ENCODE measurements at places on chromosomes 3 and 15.

DNA sequence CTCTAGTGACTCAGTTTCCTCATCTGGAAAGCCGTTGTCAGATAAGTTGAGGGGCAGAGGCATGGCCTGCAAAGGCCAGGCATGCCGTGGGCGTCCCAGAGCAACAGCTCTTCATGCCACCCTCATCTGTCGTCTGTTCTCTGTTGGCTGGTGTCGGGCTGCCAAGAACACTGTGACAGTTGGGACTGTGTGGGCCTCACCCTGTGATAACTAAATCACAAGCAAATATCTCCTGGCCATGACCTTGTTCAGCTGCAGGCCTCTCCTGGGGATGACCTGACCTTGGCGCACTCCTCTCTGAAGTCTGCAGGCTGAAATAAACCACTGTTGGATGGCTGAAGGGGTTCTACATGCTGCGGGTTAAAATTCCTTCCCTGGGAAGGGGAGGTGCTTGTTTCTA, 145.9 kb downstream of the SHQ1 start:
- no peak for DNase-seq

- no peak for DNase-seq
Observed at GRCh38 chr3:110126065-110126464, 788.7 kb upstream of the DPPA4 start.

- DNase-seq: no peak
Observed at GRCh38 chr3:140899363-140899762, 42.3 kb upstream of the SLC25A36 start.

DNA sequence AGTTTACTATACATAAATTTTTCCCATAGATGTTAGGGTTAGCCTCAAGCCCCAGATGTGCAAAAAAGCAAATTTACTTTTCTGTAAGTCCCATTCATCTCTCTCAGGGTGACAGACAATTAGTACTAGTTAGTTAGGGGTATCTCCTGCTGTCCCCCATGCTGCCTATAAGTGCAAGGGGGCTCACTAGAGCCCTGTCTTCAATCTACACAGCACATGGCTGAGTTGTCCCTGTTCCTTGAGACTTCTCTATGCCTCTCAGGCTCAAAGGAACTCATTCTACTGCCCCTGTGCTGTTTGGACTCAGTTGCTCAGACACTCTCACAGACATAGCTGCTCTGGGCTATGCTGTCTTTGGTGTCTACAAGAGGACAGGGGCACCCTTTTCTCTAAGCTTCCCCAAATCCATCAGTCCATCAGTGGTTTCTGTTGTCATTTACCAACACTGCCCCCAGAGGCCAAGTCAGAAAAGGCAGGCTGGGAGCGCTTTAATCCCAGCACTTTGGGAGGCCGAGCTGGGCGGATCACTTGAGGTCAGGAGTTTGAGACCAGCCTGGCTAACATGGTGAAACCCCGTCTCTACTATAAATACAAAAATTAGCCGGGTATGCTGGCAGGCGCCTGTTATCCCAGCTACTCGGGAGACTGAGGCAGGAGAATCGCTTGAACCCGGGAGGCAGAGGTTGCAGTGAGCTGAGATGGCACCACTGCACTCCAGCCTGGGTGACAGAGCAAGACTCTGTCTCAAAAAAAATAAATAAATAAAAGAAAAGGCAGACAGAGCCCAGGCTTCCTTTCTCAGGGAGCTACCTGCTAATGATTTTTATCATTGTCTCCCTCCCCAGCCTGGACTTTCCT, 31.4 kb upstream of the PRTG start:
- no peak for DNase-seq

DNA sequence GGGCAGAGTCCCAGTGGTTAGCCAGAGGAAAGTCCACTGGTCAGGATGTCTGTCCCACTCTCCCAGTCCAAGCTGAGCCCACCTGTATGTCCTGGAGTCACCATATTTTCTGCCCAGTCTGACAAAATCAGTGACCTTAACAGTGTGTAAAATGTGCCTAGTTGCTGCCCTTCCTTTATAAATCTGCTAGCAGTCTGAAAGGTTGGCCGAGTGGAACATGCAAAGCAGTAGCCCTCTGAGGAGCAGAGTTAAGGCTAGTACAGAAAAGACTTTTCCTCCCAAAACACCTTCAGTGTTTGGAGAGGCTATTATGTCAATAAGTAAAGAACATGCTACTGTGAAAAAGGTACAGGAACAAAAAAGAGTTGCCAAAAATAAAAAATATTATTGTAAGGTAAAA, 15.3 kb downstream of the TTC21A start:
- DNase-seq: no peak

DNA sequence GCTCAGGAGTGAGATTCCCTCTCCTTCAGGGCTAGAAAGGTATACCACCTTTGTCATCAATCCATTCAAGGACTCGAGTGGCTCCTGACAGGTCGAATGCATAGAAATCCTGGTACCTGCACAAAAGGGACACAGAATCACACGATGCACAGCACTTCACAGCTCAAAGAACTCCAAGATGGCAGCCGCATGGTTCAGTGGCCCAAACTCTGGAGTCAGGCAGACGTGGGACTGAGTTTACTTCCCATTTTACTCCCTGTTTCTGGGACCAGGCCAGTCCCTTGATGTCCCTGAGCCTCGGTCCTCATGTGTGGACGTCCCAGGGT, 536 bp downstream of the WDR73 start:
- DNase-seq: no peak

DNA sequence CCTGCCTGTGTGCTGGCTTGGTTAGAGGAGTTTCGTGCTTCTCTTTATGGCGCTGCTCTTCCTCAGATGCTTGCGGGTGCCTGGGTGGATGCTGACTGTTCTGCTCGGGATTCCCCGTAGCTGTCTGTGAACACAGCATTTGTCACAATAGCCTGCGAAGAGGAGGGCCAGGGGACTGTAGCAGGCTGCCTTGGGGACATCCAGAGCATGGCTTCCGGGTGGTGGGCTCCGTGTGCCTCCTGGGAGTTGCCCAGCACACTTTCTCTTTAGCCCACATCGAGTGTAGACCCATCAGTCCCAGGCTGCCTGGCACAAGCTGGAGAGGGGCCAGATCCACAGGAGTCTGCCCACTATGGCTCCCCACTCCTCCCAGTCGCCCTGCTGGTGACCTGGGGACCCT, 22.4 kb downstream of the LRRK1 start:
- no peak for DNase-seq

- DNase-seq: peak; percentile 59
Observed at GRCh38 chr15:65184868-65185717, at the start of gene CLPX. Gene CLPX, minus strand, starts transcription at chr15:65185342. Its CDS starts 189 bp downstream, at chr15:65185153.

DNA sequence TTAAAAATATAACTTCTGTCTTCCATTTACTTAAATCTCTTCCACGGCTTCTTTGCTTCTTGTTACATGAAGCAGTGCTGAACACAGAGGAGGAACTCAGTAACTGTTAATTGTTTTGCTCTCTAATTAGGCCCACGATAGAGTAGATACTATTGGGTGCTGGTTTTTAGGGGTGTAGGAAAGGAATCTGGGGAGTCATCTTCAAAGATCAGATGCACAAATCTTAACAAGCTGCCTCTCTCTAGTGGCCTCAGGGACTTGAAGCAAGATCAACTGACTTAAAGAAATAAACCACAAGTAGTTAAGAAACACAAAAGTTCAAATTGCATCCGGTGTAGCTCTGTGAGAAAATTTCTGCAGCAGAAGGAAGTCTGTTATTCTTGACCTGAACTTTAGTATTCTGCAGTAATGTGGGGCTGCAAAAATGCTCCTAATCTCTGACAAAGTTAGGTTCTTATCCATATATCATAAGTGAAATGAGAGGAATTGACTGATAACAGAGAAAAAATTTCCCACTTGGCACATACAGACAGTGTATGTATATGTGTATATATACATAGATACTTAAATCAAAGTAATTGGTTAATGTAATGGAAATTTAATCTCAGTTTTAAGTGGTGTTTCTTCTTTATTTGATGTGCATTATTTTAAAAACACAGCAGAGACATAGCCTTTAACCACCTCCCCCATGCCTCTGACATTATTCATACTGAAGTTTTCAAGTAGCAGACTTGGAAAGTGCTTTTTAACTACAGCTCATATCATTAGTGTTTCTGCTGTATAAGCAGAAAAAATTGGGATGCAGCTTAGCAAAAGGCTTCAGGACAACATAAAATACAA, 51.8 kb downstream of the CHST2 start:
- no peak for DNase-seq

Measured in NCI-H2081 treated with DMSO at 0.1 percent for 48 hours (cell line).